Hematopoietic multipotent progenitor cell treated with erythropoietin and hydrocortisone succinate and interleukin-3 and kit ligand, for 8 days (in vitro differentiated cells): ENCODE measurements at places on chromosomes 7 and 10.
A peak's percentile ranks its signal among the peaks of the same experiment; 100 is the strongest.

DNA sequence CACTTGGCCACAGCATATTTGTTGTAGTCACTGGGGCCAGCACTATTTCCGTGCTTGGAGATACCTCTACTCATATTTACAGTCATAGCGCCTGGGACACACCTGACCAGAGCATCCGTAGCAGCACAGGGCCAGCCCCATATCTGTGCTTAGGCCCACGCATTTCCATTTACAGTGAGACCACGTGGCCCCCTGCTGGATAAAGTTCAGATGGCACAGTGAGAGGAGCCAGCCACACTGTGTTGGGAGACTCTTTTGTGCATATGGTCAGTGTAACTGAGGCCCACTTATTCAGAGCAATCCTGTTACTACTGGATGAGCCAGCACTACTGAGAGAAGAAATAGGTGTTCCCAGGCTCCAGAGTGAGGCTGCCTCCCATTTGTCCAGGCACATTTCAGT is 455.3 kb downstream of the REEP3 start:
- DNase-seq: peak; percentile 56

DNA sequence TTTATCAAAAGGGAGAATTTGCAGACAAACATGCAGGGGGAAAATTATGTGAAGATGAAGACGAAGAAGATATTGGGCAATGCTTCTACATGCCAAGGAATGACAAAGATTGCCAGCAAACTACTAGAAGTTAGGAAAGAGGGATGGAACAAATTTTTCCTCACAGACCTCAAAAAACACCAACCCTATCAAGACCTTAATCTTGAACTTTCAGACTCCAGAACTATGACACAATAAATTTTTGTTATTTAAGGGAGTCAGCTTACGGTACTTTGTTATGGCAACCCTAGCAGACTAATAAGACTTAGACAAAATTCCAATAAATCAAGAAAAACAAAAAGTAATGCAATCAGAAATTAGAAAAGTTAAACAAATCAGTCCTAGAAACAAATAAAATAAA is 280.0 kb upstream of the GNAI1 start:
- DNase-seq: no peak

GRCh38 chr7:101114492-101114891 is 12.4 kb upstream of the SERPINE1 start:
- no peak for DNase-seq

DNA sequence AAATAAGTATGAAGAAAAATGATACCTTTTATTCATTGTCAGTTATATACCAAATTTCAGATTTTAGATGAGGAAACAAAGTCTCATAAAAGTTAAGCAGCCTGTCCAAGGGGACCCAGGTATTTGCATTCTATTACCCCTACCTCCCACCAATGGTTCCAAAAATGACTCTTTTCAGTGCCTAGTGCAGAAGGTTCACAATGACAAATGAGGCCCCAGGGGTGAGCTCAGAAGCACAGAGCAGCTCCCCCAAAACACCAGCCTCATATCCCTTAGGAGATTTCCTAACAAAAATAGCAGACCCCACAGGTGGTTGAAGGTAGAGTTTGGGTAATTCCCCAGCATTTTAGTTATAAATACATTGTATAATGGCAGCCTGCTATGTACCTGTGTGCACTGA is 168.6 kb downstream of the REEP3 start:
- DNase-seq: no peak

GRCh38 chr10:78543749-78544362 is 510.2 kb downstream of the RPS24 start:
- DNase-seq: no peak

DNA sequence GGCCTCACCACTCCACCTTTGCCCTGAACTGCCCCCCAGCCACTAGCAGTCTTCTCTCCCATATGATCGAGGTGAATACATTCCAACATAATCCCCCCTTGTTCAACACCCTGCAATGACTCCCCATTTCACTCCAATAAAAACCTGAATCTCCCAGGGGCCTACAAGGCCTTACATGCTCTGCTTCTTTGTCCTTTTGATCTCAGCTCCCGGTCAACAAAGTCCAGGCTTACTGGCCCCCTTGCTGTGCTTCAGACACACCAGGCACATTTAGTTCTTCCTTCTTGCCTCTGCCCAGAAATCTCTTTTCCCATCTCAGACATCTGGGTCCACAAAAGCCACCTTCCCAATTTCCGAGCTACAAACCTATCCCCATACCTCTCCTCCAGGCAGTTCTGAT is 14.0 kb downstream of the MET start:
- DNase-seq: no peak

- no peak for DNase-seq
Observed at GRCh38 chr10:63718006-63718405, 196.8 kb downstream of the REEP3 start.

GRCh38 chr10:26524161-26524896 is 86.2 kb downstream of the APBB1IP start:
- DNase-seq: peak; percentile 39

GRCh38 chr7:96320442-96320841 is 1.5 kb downstream of the SLC25A13 start:
- no peak for DNase-seq

DNA sequence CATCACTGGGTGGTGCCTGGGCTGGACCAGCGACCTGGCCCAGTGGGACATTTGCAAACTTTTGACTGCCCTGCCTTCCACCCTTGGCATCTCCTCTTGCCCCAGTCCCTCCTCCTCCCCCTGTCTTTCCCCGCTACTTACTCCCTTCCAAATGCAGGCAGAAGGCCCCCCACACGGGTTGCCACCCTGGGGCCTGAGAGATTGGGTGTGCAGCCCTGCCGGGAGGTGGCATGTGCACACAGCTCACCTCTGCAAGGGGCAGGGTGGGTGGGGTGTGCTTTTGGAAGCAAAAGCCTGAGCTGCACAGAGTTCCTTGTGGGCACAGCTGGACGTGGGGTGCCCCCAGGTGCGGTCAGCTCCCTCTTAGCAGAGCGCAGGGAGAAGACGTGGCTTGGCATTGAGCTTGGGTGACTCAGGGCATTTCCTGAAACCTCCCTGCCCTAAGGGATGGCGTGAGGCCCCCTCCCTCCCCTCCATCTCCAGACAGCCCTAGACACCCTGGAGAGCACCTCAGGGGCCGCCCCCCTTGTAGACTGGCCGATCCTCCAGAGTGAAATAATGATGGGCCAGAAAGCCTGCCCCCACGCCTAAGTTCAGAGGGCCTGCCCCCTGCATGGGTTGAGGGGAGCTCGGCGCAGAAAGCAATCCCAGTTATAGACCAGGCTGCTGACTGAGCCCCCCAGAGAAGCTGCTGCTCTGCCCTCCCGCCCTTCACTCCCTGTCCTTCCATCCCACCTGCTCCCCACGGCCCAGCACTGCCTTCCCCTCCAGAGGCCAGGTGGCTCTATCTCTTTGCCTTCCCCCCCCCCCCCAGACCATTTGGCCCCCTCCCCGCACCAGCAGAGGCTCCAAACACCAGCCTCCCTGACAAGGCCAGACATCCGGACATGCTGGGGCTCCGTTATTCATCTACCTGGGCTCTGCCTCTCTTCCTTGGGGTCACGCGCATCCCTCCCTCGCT is 2.3 kb upstream of the SHH start:
- no peak for DNase-seq

GRCh38 chr7:134444198-134444960 is 14.5 kb downstream of the AKR1B1 start:
- no peak for DNase-seq

DNA sequence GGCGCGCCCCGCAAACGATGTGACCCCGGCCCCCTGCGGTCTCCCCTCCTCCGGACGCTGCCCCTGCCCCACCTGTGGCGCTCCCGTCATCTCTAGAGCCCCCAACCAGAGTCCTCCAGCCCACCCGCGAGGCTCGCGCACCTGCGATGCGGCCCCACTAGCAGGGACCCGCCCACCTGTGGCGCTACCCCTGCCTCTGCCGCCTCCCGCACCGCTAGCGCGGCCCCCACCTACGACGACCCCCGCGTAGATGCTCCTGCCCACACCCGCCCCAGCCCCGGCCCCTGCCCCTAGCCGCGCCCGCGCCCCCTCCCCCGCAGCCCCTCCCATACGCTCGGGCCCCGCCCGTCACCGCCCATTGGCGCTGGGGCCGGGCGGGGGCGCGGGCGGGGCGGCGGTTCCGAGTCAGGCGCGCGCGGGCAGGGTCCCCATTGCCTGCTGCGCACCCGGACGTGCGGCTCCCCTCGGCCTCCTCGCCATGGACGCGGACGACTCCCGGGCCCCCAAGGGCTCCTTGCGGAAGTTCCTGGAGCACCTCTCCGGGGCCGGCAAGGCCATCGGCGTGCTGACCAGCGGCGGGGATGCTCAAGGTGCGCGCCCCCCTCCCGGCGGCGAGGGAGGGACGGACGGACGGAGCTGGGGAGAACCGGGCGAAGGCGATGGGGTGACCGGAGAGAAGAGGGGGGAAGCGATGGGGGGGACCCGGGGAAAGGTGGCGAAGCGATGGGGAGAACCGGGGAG is at the start of gene PFKP:
Gene PFKP, plus strand, starts transcription at position 431 of the 741 bp plus-strand sequence. Its CDS starts 48 bp downstream, at position 479.
- DNase-seq: peak; percentile 27

DNA sequence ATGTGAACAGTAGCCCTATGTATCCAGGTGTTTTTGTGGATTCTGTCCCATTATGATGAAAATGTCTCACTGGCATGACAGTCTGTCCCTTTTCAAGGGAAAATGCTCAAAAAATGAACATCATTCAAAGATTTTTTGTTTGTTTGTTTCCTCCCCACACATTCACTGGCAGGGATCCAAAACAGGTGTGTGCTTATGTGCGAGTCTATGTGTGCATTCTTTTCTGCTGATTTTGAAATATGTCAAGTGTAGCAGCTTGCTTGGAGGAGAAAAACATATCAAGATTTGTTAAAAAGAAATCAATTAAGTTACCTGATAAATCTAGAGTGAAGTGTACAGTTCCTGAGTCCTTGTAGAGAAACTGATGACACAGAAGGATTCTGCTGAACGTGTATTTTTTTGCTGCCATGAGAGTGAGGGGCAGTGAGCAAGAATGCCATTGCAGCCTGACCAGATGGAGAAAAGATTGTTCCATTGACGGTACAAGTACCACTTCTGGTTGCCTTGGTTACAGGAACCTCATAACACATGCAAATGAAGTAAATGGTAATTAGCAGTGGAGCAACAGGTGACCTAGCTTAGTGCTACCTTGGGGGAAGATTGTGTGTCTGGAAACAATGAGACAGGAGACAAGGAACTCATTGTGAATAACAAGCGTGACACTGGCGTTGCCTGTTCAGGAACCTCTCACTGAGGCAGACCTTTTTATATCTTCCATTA is 277.4 kb upstream of the PHYHIPL start:
- DNase-seq: no peak

DNA sequence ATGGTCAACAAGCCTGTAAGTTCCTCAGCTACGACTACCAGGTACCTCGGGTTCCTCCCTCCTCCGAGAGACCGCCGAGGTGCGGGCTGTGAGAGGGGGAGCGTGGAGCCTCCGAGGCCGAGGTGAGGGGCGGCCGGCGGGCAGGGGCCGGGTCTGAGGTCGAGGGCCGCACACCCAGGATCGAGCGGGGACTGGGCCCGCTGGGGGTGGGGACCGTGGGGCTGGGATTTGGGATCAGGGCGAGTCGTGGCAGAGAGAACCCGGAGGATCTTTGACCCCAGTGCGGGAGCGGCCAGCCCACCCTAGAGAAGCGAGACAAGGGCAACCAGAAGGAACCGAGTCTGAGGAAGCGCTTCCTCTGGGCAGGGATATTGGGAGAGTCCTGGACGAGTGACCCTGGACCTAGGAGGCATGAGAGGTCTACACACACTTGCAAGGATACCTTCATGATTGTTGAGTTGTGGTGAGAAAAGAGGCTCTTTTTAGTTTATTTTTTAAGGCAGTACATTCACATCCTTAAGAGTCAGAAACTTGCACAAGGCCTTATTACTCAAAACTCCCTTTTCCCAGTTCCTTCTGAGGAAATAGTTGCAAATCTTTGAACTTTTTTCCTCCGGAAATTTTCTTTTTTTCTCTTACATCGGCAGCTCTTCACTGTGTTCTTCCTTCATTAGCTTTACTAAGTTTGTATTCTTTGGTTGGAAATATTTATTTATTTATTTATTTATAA is 395 bp downstream of the ZNF487 start:
- no peak for DNase-seq

- no peak for DNase-seq
Observed at GRCh38 chr10:43735907-43736306, 87.2 kb upstream of the ZNF32 start.
